ENCODE measurements at places on chromosomes 7 and 10.
A peak's percentile ranks its signal among the peaks of the same experiment; 100 is the strongest.

DNA sequence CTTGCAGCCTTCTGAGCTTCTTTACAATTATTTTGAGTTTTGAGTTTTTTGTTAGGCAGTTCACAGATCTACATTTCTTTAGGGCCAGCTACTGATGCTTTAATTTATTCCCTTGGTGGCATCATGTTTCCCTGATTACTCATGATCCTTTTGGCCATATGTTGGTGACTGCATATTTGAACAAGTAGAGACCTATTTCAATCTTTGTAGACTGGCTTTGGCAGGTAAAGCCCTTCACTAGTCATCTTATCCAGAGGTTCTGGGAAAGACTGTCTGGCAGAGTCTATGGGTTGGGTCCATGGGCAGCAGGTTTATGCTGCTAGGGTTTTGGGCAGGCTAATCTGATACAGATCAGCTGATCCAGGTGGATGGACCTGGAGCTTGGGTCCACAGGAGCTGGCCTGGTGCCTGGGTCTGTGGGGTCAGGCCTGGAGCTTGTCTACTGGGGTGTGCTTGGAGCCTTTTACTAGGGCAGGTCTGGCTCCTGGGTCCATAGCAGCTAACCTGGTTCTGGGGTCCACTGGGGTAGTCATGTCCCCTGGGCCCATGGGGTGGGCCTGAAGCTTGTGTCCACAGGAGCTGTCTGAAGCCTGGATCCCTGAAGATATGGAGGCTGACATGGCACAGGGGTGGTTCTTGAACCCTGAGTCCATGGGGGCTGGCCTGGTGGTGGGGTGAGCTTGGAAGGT, 72.7 kb downstream of the GPR85 start:
- DNase-seq = no peak

- peak; percentile 9 for DNase-seq
These were observed 220.1 kb downstream of the TNS3 start for GRCh38 chr7:47361746-47362215.

GRCh38 chr7:98921608-98922372, 43.5 kb downstream of the TRRAP start:
- no peak for DNase-seq

GRCh38 chr7:90262438-90262837, 17.5 kb downstream of the CFAP69 start:
- DNase-seq = no peak

DNA sequence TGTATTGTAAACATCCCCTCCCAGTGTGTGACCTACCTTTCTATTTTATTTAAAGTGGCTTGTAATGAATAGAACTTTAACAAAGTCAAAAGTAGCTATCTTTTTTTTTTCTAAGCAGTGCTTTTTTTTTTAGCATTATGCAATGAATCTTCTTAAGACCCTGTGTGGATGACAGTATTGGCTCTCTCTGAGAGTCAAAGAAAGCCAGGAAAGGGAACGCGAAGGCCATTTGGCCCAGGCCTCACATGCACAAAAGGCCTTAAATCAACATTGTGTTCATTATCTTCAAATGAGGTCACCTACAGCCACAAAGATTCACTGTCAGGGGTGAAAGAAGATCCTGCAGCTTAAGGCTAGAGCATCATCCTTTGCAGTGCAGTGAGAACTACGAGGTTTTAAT, 721.5 kb downstream of the GRID1 start:
- no peak for DNase-seq

DNA sequence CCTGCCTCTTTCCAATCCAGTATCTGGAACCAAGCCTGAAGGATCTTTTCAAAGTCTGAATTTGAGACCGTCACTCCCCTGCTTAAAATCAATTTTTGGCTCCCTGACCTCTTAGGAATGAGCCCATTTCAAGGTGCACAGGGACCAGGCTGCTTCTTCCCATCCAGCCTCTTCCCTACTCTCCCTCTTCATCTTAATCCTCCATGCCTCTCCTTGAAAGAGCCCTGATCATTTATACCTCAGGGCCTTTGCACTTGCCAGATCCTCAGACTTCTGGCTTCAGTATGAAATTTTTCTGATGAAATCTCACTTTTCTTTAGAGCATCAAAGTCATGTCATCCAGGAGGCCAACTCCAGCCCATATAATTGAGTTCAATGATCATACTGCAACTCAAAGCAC, 399.5 kb upstream of the CELF2 start:
- DNase-seq = no peak

Measured in activated T-cell treated with anti-CD3 and anti-CD28 coated beads for 24 hours (primary cell).